T-helper 9 cell (primary cell): ENCODE measurements at places on chromosomes 3 and 15.

DNA sequence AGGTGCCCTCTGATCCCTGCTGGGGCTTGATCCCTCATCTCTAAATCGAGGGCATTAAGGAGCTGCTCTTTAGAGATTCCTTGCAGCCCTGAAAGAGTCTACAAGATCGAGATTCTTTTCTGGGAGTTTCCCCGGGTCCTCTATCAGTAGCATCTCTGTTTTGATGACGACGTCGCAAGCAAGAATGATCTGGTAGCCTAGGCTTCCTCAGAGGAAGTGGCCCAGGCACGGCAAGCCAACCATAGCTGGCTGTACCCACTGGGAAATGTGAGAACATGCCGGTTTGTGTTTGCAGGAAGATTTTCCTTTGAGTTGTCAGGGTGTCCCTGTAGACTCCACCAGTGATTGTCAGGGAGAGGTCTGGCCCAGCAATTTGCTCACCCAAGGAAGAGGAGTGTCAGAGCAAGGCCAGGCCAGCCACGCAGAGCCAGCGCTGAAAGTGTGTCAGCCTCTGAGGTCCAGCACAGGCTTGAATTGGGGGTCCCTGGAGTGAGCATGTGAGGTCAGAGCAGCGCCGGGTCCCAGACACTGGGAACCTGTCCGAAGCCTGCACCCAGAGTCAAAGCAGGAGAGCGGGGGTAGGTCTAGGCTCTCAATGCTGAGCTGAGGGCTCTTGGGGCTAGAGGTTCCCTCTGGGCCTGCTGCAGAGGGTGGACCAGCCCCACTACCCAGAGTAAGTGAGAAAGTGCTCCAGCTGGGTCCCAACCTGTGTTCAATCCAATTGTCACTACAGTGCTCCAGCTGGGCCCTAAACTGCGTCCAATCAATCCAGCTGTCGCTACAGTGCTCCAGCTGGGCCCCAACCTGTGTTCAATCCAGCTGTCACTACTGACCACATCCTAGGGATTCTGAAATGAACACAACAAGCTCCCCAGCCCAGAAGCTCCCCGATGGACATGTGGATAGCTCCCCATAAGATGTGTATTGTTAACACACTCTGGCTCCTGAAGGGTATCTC, 95.7 kb downstream of the CHDH start:
- no peak for DNase-seq

GRCh38 chr15:100194996-100195395, 146.8 kb downstream of the ADAMTS17 start:
- no peak for DNase-seq

- DNase-seq: no peak
These were observed 4.9 kb upstream of the TJP1 start for GRCh38 chr15:29826908-29827820.

DNA sequence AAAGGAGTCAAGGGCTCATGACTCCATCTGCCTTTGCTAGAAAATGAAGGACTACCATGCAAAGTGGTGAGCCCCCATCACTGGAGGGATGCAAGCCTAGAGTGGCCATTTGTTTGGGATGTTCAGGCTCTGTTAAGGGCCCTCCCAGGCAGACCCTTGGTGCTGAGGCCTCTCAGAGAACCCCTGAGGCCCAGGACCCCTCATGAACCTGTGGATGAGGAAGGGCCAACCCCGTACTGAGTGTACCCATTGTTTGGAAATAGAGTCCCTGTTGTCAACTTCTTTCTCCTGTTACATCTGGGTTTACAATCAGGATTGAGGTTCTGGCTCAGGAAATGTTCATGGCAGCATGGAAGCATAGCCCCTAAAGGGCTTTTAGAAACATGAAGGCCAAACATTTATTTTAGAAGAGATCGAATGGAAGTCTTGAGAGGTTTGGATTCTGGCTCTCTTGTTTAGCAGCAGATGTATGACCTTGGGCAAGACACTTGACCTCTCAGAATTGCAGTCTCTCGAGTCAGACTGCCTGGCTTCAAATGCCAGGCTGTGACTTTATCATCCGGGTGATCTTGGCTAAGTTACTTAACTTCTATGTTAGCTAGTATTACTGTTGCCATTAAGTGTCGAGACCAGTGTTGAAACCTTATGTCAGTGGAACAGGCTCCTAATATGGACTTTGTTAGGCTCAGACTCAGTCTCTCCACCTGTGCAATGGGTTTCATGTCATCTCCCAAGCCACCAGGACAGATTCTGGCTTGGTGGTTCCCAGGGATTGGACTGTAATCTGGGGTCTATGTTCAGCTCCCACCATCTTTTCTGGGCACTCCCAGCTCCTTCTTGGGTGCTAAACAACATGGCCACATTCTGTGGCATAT, 12.4 kb downstream of the ITGA11 start:
- no peak for DNase-seq
